ENCODE measurements at places on chromosomes 6 and 20.

GRCh38 chr6:20467437-20467836 is 65.8 kb downstream of the E2F3 start:
- DNase-seq = no peak

DNA sequence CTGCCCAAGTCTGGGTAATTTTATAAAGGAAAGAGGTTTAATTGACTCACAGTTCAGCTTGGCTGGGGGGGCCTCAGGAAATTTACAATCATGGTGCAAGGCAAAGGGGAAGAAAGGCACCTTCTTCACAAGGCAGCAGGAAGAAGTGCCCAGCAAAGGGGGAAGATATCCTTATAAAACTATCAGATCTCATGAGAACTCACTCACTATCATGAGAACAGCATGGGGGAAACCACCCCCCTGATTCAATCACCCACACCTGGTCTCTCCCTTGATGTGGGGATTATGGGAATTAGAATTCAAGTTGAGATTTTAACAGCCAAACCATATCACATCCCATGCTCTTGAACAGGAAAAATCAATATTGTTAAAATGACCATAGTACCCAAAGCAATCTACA is 215.2 kb upstream of the TAB2 start:
- no peak for DNase-seq

DNA sequence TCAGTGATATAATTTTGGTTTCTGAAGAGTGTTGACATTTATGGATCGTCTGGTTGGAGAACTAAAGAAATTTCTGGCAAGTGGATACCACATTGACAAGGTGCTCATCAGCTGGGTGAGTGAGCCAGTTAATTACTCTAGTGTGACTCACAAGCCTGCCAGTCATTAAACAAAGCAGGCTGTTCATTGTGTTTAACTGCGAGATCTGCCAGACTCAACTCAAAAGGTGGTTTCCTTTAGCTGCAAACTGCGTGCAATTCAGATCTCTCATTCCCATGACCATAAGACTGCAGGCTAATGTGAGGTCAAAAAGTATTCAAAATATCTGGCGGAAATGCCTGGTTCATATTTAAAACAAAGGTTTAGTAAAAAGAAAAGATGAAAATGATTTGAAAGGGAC is 32.5 kb upstream of the IYD start:
- DNase-seq = peak; percentile 10

- no peak for DNase-seq
Observed at GRCh38 chr6:14789996-14790395, 455.9 kb upstream of the JARID2 start.

DNA sequence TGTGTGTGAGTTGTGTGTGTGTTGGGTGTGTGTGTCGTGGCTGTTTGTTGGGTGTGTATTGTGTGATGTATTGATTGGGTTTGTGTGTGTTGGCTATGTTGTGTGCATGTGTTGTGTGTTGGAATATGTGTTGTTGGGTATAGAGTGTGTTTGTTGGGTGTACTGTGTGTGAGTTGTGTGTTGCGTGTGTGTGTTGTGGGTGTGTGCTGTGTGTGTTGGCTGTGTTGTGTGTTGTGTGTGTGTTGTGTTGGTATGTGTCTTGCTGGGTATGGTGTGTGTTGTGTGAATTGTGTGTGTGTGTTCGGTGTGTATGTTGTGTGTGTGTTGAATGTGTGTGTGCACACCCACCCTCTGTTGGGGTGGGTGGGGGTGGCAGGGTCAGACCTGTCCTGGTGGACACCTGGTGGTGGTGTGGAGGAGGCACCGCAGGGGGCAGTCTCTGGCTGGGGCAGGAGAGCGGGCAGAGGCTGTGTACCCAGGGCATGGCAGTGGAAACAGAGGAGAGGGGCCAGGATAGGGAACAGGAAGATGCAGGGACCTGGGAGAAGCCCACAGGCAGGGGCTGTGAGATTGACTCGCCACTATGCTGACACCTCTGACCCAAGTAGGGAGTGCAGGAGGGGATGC is 25.5 kb upstream of the PXDC1 start:
- DNase-seq = no peak

GRCh38 chr20:34171640-34172039 is 59.6 kb upstream of the EIF2S2 start:
- no peak for DNase-seq

GRCh38 chr20:62824476-62825332 is 7.9 kb downstream of the COL9A3 start:
- DNase-seq = no peak

DNA sequence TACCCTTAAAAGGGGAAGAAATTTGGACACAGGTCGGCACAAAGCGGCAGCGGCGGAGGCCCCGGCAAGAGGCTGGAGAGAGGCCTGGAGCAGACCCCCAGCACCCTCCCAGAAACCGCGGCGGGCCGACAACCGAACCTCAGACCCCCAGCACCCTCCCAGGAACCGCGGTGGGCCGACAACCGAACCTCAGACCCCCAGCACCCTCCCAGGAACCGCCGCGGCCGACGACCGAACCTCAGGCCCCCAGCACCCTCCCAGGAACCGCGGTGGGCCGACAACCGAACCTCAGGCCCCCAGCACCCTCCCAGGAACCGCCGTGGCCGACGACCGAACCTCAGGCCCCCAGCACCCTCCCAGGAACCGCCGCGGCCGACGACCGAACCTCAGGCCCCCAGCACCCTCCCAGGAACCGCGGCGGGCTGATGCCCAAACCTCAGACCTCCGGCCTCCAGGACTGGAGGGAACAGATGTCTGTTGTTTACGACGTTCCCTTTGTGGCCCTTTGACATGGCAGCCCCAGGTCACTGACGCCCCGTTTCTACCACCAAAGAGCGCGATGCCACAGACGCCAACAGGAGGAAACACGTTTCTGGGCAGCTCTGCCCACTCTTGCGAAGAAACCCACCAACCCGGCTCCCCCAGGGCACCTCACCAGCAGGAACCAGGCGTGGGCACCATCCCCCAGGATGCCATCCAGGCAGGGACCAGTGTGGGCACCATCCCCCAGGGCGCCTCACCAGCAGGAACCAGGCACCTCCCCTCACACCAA is 28.4 kb downstream of the ZBTB46 start:
- no peak for DNase-seq

DNA sequence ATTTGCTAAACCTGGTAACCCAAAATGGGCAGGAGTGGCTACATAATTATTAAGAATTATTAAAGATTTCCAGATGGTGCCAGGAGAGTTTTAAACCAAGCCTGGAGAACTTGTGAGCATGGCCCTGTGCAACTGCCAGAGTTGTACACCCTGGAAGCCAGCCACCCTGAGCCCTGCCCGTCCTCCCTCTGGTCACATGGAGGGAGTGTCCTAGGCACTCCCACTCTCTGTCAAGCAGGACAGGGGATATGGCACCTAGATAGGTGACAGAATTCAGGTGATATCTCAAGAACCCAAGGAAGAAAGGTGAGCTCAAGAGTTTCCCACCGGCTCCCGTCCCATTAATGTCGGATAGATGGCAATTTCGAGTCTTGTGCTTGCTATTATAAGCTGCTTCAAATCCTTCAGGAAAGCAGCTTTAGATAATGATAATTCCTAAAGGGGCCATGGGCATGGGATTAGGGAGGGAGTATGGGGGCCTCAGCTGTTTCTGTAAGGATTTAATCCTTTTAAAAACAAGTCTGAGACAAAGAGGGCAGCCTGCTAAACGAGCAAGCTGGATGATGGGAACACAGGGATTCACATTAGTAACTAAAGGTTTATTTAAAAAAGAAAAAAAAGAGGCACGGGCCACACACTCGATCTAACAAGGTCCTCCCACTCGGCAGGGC is 169.1 kb downstream of the BMP7 start:
- DNase-seq = no peak

DNA sequence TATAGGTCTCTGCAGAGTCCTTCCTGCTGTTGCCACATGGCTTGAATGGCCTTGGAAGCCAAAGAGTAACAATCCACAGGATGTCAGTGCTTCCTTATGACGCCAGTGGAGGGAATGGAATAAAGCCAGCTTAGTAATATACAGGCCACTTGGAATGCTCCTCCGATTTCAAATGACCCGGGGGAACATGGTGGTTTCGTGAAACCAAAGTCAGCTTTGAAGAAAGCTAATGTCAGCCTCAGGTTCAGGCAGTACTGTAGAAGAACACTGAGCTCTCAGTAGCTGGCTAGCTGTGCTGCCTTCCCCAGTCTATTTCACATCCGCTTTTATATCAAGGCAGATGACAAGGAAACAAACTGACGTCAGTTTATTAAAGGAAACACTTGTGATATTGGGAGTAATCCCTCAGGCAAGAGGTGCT is 189.1 kb downstream of the DTNBP1 start:
- peak; percentile 69 for DNase-seq

- DNase-seq = no peak
Observed at GRCh38 chr6:42367353-42368011, 84.2 kb downstream of the TRERF1 start.

DNA sequence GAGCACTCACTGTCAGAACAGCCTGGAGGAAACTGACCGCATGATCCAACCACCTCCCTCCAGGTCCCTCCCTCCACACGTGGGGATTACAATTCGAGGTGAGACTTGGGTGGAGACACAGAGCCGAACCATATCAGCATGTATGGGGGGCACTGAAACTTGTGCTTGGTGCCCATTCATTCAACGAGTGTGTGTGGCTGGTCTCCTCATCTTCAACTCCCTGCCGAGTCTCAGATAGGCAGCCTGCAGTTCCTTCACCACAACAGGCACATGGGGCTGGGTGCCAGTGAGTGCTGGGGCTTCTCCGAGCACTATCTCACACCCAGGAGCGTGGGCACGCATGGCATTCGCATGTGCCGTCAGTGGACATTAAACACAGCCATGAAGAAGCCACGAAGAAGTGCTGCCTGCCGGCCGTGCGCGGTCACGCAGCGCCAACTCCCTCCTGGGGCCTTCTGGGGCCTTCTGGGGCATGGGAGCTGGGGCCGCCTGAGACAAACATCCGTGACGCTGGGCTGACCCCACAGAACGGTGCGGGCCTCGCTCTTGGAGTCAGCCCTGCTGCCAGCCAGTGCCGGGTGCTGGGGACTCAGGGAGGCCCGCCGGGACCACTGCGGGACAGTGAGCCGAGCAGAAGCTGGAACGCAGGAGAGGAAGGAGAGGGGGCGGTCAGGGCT is 714 bp upstream of the RTEL1 start:
- no peak for DNase-seq

GRCh38 chr6:53767941-53768340 is 26.9 kb upstream of the LRRC1 start:
- no peak for DNase-seq

- no peak for DNase-seq
Observed at GRCh38 chr20:6590891-6591637, 176.4 kb upstream of the BMP2 start.

DNA sequence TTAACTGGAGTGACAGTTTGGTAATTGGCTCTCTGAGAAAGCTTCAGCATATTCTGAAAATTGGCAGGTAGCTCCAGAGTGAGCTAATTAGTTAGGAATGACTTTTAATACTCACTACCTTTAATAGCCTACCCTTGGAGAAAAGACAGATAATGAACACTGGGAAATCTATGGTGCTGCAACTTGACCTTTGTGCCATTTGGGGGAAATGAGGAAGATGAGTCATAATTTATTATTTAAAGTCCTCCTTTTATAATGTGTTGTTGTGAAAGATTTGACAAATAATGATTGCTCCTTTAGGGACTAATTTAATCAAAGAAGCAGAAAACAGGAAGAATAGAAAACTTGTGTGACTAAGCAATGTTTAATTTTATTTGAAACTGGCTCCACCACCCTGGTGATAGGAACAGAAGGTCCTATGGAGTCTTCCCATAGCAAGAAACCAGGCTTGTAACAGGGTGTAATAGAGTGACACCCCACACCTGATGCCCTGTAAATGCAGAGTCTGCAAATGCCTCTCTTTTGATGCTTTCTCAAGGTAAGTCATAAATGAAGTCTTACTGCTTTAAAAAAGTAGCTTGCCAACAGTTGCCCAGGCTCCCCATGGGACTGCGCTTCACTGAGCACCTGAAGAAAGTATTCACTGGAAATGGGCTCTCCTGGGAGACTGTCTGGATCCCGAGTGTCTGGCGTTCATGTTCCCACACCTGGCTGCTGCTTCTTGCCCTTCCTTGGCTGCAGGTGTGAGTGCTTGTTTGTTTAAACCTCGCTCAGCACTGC is 134.4 kb downstream of the LRRC1 start:
- no peak for DNase-seq

- no peak for DNase-seq
Observed at GRCh38 chr20:46665602-46666001, 14.3 kb upstream of the SLC13A3 start.

GRCh38 chr20:62792182-62792939 is 3.9 kb upstream of the MRGBP start:
- DNase-seq = no peak

DNA sequence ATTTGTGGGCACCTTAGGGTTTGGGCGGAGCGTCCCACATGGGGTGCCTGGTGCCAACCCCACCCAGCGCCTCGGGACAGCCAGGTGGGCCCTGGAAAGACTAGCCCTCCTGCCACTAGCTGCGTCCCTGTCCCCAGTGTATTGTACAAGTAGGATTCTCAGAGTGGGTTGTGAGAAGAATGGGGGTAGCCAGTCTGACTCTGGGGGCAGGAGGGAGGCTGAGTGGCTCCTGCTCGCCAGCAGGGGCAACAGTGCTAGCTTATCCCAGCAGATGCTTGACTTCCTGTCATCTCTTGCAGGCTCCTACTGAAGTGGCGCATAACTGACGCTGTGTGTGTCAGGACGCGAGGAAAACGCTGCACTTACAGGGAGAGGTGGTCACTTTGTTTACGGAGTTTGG is 9.3 kb downstream of the PSMA7 start:
- DNase-seq = no peak

- no peak for DNase-seq
Observed at GRCh38 chr20:40471261-40471629, 217.8 kb downstream of the MAFB start.

- no peak for DNase-seq
Observed at GRCh38 chr6:159463119-159463829, 229.8 kb downstream of the SOD2 start.

DNA sequence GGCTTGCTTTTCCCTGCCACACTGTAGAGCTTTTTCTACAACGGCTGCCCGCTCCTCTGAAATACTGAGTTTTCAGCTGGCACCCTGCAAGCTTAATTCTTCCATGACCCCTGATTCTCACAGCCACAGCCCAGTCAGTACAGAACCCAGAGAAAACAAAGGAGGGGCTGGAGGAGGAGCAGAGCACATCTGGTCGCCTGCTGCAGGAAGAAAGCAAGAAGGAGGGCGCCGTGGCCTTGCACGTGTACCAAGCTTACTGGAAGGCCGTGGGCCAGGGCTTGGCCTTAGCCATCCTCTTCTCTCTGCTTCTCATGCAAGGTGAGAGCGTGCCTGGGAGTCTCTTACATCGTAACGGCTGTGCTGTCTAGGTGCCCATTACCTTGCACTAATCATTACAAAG is 11.3 kb downstream of the DLK2 start:
- no peak for DNase-seq

GRCh38 chr6:127300411-127300810 is 33.7 kb downstream of the RNF146 start:
- no peak for DNase-seq

All from NCI-H2029 (cell line).